ENCODE measurements at places on chromosomes 1 and 21.

- DNase-seq = no peak
These were observed 1103.3 kb upstream of the B3GALT2 start for GRCh38 chr1:194289569-194290266.

DNA sequence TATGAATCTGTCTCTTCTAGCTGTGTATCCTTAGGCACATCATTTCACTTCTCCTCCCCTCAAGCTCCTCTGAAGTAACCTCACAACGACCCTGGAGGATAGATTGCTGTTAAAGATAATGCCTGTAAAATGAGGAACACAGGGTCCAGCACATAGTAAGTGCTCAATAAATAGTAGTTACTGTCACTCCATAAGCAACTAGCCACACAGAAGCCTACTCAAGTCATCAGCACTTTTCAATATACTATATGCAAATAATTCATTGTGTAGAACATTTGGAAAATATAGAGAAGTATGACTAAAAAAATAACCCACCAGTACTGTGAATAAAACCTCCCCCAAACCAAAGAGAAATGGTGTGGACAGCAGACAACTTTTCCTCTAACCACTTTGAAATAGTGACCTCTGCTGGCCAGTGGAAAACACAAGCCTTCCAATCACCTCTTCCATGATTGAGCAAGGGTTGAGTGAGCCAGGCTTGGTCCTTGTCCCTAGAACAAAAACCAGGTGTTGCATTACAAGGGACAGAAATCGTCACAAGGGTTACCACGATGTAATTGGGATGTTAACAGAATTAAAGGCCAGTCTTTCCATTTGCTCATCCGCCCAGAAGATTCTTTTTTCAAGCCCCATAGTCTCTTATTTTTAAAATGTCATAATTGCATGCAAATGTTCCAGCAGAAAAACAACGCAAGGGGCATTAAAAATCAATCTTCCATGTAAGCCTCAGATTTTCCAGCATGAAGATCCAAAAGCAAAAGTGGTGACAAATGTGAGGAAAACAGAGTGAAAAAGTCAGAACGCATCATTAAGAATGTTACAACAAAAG, 15.7 kb upstream of the GLIS1 start:
- DNase-seq = peak; percentile 59

GRCh38 chr1:43444836-43445235, 8.9 kb downstream of the HYI start:
- DNase-seq = no peak

DNA sequence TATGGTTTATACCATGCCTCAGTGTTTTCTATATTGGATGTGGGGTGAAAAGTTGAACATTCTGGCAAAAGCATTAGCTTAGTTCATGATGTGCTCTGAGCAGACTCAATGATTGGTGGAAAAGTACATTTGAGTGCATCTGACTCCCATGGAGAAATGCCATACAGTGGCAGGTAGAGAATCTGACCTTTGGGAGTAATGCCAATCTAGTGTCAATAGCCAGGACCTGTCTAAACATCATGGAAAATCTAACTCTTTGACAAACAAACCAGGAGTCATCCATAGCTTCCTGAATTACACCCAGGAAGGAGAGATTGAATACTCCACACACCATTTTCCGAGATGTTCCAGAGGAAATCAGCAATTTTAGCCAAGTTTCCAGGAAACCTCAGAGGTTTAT, 51.0 kb downstream of the XCL1 start:
- DNase-seq = no peak

- no peak for DNase-seq
These were observed 40.6 kb downstream of the TCP10L start for GRCh38 chr21:32544697-32545096.

DNA sequence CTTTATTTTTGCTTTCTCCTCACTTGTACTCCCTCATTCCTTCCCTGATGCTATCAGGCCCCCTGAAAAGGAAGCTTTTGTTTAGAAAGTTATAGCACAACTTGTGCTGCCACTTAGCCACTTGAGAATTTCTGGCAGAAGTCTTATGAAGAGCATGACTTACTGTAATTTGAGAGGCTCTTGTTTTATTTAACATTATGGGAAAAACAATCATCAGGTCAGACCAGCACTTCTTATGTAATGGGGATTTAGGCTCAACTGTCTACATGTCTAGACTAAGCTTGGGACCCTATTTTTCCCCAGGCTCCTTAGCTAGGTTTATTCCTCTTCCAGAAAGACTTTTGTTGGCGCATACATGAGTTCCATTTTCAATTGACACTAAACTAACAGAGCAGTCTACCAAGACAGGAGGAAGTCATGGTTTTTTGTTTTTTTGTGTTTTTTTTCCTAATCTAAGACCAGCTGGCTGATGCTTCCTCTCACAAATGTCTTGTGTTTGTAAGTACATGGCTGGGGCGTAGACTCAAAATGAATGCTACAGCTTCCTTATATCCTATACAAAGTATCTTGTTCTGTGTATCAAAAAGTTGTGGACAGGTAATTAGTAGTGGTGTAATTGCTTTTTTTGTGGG, 31.5 kb downstream of the TNFSF4 start:
- peak; percentile 39 for DNase-seq

Data from suppressor macrophage (primary cell).